8988T (cell line): ENCODE measurements at places on chromosomes 2 and 18.

DNA sequence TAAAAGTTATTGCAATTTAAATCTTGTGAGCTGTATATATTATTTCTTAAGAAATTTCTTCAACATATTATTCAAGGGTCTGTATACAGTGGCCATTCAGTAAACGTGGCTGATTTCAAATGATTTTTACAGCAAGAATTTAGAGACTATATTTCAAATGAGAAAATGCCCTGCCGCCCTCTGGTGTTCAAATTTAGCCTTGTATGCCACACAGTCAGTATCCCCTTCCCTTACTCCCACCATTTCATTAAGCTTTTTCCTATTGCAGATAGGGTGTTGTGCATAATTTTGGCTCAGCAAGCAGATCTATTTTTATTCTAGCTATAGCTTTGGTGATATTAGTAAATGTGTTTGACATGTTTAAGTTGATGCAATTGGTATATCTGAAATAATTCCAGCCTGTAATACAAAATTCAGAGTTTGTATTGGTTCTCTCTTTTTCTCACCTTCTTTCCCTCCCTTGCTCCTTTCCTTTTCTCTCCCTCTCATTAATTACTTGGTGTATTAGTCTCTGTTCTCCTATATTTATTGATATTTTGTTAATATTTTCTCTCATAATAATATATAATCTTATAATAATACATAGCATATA, 22.8 kb upstream of the SCN7A start:
- no peak for DNase-seq

DNA sequence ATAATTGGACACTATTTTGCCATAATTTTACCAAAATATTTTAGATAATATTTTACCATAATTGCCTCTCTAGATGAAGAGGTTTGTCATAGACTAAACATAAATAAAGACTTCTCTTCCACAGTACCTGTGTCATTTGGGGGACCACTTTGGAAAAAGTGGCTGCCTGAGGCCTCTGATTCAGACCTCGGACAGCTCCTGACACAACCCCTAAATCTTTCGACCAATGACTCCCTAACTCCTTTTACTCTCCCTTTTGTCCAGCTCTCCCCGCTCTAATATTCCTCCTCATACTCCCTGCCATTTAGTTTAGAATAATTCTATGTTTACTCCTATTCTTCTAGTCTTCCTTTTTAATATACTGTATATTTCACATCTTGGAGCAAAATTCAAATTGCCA, 36.0 kb upstream of the UBE2E3 start:
- no peak for DNase-seq

- no peak for DNase-seq
Measured at GRCh38 chr2:151261977-151262291, 271 bp upstream of the RBM43 start.

DNA sequence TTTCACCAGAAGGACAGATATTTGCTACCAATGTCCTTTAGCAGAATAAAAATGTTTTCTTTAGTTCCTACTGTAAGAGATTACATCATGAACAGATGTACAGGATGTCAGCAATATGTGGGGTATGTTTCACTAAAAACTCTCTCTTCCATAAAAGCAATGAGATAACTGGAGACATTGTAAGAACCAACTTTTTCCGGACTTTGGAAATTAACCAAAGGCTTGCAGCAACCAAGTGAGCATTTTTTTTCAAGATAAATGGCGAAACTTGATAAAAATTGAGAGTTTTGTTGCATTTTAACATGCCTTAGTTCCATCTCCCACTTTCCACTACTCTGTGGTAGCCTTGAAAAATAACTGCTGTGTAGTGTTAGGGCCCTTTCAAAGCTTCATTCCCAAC, 429.8 kb upstream of the CDH2 start:
- no peak for DNase-seq

DNA sequence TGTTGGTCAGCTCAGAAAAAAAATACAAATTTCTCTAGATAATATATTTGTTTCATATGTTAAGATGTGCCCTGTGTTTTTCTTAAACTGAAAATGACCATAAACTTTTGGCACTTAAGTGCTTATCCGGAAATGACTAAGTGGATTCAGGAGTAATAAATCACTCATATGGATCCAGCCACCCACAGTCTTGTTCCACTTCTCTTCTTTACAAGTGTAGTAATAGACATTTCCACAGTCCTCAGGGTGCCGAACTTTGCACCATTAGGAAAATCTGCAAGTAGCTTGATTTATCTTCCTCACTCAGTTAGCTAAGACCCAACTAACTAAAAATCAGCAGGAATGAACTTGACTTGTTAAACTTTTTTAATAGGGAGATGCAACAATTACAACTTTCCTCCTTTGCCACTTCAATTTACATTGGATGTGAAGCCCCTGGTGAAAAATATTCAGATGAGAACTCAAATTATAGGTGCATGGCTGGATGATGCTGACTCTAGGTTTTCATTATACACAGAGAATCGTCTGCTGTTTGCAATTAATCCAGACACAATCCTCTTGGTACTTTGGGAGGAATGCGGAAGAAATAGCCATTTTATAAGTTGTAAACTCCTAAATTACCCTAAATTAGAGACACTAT, 322.5 kb downstream of the ARHGAP15 start:
- DNase-seq = no peak

GRCh38 chr2:226862623-226863022, 26.8 kb downstream of the RHBDD1 start:
- DNase-seq = no peak

DNA sequence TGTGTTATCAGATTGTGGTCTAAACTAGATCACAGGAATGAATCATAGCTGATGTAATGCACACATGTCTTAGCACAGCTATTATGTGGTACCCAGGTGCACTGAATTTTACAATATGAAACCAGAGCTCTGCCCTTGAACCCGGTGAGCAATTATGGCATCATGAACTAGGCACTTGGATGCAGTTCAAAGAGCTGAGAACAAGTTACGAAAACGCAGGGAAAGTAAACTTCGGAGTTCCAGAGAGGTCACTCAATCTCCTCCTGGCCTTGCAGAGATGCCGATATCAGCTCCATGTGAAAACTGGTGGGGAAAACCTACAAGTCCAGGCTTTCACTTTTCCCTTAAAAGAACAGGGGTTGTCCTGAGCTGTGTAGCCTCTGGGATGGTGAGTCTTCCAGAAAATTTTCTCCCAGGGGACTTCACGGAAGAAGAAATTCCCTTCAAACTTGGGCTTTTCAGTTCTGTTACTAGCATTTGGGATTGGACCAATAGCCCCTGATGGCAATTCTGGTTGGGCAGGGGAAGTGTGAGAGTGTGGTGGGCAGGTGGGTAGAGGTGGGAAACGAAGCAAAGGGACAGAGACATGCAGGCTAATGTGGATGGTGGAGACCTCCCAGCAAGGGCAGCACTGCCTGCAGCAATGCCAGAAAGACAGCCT, 71.1 kb upstream of the SH3BP4 start:
- DNase-seq = no peak

DNA sequence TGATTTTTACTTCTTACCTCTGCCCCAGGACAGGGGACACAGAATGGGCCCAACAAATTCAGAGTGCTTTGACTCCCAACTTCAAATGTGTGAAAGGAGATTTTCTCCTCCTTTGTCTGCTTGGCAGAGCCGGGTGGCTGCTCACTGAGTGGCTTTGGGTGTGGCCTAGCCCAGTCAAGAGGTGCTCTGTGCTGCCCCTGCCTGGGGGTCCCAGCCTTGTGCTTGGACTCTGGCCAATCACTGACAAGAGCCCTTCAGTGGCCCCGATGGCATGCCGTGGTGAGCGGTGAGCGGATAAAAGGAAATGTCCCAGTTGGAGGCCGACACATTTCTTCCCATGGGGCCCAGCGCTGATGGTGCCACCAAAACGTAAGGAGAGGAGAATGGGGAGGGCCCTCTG, 259.2 kb downstream of the CELF4 start:
- no peak for DNase-seq

GRCh38 chr2:43185146-43185545, 41.3 kb downstream of the ZFP36L2 start:
- no peak for DNase-seq

DNA sequence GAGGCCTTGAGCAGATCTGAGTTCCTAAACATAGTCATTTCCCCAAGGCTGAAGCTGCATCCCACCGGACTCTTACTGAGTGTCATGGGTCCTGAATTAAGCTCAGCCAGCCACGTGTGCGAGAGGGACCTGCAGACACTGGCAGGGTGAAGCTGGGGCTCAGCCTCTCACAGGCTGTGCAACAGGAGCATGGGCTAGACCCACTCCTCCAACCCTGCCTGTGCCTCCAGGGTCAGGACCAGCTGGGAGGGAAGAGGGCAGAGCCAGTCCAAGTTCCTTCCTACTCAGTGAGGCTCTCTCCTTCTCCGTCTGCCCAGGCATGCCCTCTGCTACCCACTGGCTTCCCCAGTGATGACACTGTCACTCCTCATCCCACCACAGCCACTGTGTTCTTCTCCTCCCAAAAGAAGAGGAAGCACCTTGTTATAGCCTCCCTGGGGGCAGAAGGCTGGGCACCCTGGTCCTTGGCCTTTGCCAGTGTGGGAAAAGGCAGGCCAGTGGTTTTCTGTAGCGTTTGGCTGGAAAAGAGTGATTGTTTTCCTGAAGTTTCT, 78.9 kb downstream of the KCNF1 start:
- no peak for DNase-seq

DNA sequence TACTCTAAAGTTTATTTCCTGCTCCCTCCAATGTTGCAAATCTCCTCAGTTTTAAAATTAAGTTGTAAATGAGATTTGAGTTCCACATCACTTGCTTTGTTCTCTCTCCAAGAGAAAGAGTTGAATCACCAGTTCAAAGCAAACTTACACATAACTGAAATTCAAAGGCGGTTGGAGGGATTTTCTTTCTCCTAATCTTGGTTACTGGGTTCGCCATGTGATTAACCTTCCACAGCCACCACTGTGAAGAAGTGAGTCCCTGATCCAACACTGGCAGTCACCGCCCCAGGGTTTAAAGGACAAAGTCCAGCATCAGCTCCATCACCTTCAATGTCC, 247.1 kb downstream of the MYCN start:
- DNase-seq = no peak

GRCh38 chr2:58572731-58573130, 331.6 kb upstream of the FANCL start:
- DNase-seq = no peak

DNA sequence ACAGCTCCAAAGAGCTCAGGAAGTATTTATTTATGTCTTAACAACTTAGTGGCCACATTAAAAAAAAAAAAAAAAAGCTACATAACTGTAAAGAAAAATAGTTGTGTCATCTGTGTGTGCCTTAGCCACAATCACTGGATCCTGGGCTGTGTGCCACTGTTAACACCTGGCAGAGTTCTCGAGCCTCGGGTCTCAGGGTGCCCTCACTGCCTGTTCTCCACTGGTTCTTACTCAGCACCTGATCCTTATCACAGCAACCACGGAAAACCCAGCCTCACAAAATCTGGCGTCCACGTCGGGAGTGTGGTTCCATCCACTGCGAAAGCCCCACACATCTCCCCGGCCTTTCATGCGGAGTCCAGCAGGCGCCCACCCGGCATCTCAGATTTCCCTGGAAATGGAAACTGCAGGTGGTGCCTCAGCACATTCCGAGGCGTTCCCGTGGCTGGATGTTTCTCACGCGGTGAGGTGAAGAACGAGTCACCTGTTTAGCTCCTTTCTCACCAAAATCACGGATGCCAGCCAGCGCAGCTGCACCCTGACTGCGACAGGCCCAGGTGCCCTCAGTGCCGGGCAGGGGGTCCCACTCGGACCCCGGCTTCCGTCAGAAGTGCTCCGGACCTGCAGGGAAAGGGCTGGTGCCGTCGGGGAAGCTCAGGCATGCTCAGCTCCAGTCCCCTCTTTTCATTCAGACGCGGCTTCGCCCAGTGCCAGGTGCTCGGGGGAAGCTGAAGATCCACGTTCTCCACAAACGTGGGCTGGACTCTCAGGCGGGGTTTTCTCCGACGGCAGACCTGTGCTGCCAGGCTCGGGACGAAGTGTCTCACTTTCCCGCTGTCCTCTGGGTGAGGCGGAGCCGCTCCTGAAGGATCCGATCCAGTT, 198.7 kb upstream of the SALL3 start:
- no peak for DNase-seq

DNA sequence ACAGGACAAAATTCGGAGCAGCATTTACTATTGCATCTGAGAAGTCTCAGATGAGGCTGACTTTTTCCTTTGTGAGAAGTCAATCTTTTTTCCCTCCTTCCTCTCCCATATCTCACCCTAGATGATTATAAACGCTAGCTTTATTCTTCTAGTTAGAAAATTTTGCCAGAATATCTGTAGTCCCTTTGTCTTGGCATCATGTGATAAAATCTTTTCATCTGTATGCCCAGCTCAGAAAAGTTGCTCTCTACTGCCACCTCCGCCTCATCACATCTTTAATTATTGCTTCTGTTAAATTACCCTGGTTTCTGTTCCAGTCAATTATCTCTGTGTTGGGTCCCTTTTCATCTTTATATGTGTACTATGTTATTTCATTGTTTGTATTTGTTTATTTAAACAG, 210.8 kb upstream of the SLC35G4 start:
- no peak for DNase-seq

DNA sequence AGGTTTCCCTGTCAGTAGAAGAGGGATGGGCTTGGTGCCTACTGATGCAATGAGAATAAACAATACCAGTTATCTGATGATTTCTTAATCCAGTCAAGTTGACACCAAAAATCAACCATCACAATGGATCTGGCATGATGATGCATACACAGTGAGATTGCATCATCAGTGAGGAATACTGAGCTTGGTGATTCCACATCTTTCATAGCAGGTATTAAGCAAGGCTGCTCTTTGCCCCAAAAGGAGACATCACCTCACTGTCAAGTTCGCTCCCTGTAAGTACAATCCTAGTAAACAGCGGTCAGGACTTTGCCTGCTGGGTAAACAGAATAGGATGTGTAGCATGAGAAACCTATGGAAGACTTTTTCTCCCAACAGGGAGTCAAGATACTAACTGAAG, 282.7 kb upstream of the CDH2 start:
- DNase-seq = no peak

DNA sequence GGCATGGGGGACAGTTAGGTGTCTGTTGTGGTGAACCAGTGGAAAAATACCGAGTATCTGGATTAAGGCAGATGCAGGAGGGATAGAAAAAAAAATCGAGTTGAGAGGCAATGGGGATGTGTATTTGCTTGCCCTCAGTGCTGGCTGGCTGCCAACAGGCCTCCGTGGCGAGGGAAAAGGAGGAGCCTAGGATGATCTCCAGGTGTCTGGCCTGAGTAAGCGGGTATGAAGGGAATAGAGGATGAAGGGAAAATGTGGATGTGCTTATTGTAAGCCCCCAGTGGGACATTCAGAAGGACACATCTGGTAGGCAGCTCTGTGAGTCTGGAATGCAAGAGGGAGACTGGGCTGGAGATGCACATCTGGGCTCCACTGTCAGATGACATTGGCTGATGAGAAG, 22.8 kb downstream of the KCNS3 start:
- DNase-seq = no peak
